ENCODE measurements at places on chromosomes 3 and 15.
A peak's percentile ranks its signal among the peaks of the same experiment; 100 is the strongest.

DNA sequence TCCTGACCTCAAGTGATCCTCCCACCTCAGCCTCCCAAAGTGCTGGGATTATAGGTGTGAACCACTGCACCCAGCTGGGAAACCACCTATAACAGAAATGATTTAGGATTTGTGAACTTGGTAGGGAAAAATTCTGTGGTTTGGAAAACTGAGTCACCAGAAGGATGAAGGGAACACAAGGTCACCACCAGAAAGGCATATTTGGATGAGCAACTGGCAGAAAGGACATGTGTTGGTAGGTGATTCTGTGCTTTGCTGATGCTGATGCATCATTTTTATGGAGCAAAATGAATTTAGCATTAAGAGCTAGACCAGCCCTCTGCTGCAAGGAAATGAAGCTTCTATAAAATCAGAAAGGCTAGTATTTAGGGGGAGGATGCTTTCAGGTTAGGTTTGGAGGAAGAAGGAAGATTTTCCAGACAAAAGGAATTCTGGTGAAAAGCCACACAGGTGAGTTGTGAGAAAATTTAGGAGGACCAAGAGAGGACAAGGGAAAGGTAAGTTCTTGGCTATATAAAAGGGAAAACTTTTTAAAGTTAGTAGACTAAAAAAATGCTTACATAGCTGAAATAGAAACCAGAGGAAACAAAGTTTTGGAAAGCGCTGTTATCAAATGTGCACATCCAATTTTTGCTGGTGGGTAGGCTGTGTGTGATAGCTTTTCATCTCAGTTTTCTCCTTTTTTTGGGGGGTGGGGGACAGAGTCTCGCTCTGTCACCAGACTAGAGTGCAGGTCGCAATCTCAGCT is 3.6 kb downstream of the PXK start:
- DNase-seq: peak; percentile 81

GRCh38 chr3:38578551-38578950 is 70.9 kb downstream of the SCN5A start:
- no peak for DNase-seq

DNA sequence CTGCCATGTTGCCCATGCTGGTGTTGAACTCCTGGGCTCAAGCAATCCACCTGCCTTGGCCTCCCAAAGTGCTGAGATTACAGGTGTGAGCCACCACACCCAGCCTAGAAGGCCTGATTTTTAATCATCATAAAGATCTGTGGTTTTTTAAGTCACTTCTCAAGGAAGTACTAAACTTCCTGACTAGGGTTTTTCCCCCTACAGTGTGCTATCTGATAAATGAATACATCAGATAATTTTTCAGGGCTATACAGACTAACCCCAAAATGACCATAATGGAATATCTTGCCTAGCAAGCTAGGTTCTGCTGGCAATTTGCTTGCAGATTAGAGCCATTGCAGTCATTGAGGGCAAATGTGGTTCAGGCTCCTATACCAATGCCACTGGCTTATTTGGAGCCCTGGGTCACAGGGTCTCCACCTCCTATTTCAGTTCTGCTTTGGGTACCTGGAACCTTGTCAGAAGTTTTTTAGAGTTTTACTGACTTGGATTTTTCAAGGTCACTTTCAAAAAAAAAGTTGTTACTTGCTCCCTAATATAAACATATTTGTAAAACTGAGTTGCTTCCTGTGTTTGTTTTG is 80.8 kb downstream of the SLC49A4 start:
- DNase-seq: no peak

- no peak for DNase-seq
Measured at GRCh38 chr3:126170073-126170777, 10.2 kb downstream of the ALDH1L1 start.

GRCh38 chr3:174776636-174777035 is 82.5 kb upstream of the NAALADL2 start:
- DNase-seq: no peak

DNA sequence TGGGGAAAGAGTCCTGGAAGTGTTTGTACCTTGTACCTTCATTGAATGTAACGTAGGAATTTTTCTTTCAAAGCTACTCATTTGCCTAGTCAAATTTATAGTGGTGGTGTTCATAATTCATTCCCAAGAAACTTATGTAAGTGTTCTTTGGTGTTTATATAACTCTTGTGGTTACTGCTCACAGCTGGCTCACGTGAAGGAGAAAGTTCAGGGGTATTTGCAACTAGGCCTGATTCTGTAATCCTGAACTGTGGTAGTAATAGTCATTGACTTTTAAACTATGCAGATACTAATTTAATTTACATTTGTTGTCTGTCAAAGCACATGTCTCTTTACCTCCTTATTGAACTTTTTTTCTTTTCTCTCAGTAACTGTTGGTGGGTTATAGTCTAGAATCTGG is 50.5 kb upstream of the TEX264 start:
- DNase-seq: no peak

DNA sequence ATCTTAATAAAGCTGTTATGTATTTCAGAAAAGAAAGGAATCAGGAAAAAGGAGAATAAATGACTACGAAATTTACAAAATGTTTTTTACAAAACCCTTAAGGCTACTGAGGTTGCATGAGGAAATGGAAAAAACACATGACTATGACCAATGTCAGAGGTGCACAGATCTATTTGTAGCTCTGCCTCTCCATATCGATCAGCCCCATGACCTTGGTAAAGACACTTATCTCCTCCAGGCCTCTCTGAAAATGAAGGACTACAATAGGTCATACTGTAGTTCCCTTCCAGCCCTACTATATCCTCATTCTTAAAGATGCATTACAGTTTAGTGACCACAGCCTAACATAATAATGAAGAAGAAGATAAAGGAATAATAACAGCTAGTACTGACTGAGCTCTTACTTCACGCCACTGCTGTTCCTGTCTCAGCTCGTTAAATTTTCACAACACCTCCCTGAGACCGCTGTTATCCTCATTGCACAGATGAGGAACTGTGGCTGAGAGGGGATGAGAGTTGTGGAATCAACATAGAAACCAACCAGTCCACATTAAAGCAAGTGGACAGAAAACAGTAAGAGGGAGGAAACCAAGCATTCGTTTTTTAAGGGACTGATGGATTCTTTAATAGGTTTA is 163.2 kb downstream of the MAGI1 start:
- no peak for DNase-seq

- DNase-seq: no peak
Measured at GRCh38 chr3:78426454-78426853, 1341.3 kb downstream of the ROBO1 start.

- DNase-seq: no peak
Measured at GRCh38 chr3:53163444-53164387, 2.7 kb downstream of the PRKCD start.

DNA sequence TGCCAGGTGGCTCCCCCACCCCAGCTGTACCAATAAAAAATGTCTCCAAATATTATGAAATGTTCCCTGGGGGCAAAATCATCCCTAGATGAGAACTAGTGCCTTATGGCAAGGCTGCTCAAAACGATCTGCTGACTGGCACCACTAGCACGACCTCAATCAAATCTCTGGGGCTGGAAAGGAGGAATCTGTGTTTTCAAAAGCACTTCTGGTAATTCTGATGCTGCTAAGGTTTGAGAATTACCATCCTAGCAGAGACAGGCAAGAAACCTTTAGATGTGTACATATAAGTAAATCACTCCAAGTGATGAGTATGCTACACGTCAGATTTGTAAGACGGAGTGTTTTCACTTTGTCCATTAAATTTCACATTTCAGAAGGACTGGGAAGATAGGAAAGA is 360.1 kb upstream of the THRB start:
- no peak for DNase-seq

GRCh38 chr15:50009634-50010033 is 109.4 kb downstream of the ATP8B4 start:
- no peak for DNase-seq

- DNase-seq: no peak
Measured at GRCh38 chr3:151426341-151426657, 34.6 kb downstream of the IGSF10 start.

DNA sequence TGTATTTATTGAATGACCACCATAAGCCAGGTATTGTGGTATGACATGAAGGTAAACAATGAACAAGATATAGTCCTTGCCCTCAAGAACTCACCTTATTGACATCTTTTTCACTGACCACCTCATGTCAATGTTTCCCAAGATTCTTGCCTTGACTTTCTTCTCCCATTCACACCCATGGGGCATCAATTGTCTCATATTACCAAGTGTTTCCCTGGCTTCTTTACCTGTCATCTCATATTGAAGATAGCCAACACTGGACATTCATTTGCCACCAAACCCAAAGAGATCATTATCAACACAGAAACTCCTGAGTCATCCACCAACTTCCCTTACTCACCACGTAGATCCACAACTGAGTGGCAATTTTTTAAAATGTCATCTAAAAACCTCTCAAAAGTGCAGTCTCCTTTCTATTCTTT is 2.2 kb downstream of the EFHB start:
- no peak for DNase-seq

DNA sequence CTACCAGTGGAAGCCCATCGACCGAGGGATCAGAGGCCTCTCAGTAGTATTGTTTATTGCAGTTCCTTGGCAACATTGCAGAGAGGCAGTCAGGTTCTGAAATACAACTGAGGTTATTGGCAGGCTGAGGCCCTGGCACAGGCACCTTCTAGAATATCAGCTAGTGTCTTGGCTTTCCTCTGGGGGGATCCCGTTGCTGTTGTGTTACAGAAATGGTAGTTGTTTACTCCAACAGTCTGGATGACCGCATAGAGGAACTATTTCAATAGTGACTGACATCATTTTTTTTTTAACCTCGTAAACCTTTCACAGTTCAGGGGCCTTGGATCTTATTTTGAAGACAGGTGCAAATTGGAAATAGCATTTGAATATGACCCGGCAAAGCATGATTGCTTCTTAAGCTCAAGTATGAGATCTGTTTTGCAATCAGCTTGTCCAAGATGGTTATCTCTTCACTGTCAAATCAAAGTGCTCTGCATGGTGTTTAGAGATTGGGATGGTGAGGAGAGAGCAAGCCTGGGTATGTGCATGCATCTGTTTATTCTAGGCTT is 63.9 kb downstream of the PGPEP1L start:
- no peak for DNase-seq

DNA sequence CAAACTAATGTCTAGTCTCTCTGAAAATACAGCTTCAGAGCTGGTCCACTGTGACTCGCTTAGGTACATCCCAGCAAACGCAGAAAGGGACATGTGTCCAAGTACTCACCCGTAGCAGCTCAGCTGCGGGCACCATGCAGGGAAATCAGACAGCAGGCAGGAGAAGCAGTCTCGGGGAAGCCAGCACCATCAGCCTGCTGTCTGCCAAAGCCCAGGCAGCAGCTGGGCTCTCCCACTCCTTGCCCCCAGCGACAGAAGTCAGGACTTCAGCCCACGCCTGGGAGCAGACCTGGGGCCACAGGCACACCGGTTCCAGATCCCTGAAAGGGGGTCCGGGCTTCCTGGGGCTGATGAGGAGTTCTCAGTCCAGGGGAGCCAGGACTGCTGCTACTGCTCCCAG is 34.9 kb downstream of the SEMA5B start:
- DNase-seq: no peak

DNA sequence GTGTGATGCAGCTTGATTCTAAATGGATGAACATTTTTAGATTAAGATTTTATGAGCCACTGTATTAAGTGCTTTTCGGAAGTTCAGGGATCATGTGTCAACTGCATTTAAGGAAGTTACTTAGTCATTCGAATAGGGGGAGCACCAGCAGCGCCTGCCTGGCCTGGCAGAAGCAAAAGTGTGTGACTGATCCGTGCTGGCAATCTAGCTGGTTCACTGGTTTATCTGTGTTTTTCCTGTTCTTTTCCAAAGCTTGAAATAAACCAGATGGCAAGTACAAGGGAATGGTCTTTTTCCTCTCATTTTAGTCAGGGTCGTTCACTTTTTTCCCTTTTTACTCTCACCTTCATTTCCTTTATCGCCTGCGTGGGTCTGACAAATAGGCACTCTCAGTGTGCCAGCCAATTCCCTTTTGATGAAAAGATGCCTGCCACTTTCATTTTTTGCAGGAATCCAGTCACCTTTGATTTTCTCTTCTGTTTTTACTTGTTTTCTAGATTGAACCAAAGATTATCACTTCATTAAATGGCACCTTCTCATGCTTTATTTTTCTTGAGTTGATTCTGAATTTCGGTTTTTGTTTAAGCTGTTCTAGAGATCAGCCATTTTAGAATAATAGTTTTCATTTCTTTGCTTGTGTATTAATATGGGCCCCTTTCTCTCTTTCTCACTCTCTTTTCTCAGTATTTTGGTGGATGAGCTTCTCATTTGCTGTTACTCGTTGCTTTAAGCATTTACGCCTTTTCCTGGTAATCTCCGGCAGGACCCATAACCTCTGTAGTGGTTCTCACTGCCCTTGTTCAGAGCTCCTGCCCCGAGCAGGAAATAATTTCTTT is 2.8 kb downstream of the ABHD2 start:
- DNase-seq: peak; percentile 41

DNA sequence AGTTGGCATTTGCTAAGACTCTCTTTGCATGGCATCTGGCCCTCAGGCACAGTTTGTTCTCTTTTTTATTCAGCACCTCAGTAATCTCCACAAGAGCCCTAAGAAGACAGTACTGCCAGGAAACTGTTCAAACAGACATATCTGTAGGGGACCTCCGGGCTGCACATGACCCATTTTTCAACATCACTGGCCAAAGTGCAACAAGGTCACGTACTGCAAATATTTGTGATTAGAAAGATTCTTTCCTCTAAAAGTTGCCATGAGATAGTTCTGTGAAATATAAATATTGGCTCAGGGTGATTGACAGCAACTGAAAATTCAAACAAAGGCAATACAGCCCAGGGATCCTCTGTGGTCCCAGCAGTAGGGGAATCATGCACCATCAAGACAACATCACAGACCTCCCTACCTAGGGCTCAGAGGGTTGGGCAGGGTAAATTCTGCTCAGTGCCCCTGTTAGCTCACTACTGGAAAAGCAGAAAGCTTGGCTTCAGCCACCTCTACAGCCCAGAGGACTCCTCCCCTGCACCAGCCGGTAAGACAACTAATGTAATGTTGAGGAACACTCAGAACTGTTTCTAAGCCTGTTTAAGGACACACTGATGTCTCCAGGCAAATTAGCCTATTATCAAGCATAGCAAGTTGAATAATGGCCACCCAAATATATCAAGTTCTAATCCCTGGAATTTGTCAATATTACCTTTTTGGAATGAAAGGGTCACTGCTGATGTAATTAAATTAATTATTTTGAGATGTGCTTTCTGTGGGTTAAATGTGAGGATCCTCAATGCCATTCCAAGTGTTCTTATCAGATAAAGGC is 117.4 kb upstream of the LPP start:
- DNase-seq: no peak

DNA sequence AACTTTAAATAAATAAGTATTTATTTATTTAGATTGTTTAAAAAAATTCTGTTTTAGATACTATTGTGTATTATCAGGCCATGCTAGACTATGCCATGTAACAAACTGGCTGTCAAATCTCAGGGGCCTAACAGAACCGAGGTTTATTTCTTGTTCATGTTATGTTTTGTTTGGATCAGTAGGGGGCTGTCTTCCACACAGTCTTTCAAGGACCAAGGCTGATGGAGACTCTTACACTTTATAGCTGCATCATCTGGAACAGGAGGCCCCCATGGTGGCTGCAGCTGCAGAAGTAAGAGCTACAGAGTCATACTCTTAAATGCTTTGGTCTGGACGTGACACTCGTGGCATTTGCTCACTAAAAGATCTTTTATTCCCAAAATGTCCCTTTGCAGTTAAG is 33.0 kb upstream of the ARL14 start:
- no peak for DNase-seq

Measured in HFF-Myc (cell line).